Hepatocyte (in vitro differentiated cells): ENCODE measurements at places on chromosomes 5 and 9.

DNA sequence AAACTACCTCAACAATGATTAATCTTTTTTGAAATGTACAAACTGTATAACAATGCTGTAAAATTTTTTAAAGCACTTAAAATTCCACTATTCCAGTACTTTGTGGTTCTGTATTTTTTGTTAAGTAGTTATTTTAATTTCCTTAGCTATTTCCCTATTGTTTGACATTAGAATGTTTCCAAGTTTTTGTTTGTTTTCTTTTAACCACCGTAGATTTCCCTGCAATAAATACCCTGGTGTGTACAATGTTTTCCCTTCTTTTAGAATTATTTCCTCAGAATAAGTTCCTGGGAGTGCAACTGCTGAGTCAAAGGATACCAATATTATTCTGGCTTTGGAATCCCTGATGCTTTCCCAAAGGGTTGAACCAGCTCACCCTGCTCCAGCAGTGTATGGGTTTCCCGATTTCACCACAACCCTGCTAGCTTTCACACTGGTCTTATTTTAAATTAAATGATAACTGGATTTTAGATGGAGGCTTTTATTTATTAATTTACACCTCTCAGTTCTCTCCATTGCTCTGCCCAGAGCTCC is 20.6 kb upstream of the ANGPTL2 start:
- DNase-seq = no peak

DNA sequence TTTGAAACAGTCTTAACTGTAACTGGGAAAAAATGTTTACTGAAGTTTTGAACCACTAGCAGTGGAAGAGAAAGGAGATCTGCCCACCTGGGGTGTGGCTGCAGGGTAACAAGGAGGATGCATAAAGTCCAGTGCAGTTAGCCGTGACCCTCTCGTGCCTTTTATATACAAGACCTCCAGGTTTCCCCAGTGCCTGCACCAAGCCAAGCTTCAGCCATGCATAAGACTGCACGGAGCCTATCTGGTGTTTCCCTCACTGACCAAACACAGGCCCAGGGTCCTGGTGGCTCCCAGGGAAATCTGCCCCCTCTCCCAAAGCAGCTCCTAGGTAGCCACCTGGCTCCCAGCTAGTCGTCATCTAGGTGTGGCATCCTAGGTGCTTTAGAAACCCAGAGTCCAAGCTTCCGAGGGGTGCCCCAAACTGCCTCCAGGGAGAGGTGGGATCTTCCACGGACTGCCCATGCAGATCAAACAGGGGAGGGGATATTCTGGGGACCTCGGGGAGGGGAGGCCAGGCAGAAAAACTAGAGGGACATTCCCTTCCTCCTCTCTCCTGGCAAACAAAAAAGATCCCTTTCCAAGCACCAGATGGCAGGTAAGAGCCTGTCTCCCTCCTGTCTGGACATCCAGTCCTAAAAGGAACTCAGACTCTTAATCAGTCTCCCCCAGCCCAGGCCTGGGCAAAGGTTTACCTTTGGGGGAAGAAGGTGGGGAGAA is 2.7 kb downstream of the SHB start:
- peak; percentile 53 for DNase-seq

- DNase-seq = peak; percentile 88
These were observed 44.3 kb upstream of the SARDH start for GRCh38 chr9:133782157-133783130.

DNA sequence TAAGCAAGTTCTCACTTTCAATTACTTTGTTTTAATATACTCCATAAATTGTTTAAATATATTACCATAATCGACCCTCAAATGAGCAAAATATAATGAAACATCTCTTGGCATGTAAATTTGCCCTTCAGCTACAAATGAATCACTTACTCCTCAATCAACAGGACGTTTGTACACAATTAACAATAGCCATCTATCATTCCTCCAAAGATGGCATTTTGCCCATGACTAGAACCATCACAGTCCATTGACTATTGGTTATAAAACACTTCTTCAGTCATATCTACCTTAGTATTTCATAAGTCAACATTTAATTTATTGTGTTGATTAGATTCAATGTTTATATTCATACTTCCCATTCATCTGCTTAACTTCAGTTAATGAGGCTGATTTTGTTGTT is 127.2 kb downstream of the CTNND2 start:
- no peak for DNase-seq

- no peak for DNase-seq
These were observed 992.1 kb downstream of the MAT2B start for GRCh38 chr5:164497311-164498064.

DNA sequence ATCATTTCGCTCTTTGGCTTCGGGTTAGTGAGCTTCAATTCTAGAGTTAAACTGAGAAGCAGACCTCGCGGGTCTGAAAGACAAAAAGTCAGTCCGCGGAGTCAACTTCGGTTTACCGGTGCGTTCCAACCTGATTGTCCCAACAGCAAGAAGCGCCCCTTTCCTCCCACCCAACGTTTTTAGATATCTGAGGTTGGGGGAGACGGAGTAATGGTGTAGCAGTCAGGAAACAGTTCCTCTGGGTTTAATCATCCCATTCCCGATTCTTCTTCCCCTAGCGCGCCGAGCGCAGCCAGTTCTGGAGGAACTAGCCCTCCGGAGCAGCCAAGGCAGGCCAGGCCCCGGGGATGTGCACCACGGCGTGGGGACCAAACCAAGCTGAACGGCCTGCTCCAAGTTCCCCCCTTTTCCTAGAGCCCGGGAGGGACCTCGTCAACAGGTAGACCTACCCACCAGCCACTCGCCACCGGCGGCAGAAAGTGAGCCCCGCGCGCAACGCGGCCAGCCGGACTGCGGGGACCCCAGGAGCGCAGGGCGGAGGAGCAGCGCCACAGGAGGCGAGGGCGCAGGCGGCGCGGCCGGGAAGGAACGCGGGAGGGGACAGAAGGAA is 622 bp upstream of the ISL1 start:
- DNase-seq = peak; percentile 34

DNA sequence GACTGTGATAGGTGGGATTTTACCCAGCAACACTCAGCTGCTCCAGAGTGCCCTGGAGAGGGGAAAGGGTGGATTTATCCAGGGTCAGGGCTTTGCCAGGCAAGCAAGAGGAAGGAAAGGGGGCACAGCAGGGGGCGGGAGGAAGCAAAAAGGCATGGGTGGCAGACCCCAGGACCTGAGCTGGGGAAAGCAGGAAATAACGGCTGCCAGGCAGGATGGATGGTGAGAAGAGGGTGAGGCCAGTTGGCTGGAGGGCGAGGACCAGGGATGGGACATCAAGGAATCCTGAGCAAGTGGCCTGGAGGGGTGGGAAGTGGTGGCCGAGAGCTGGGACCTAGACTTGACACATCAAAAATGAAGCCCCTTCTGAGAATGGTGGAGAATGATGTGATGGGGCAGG is 64.2 kb downstream of the DUSP1 start:
- no peak for DNase-seq

DNA sequence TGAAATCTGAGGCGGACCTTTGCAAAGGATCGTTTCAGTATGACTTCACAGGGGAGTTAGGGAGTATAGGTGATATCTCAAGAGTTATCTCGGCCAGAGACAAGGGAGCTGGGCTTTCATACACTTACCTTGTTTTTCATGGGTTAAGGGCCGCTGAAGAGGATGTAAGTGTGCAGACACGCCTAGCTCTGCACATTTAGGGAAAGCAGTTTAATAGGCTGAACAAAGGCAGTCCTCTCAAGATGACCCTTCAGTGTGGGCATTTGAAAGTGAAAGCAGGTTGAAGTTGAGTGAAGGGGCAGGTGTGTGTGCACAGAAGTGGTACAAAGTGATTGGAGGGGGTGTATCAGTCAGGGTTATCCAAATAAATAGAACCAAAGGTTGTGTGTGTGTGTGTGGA is 33.1 kb upstream of the PRXL2C start:
- no peak for DNase-seq

GRCh38 chr9:5438301-5439162 is 807 bp upstream of the PLGRKT start:
- peak; percentile 18 for DNase-seq

DNA sequence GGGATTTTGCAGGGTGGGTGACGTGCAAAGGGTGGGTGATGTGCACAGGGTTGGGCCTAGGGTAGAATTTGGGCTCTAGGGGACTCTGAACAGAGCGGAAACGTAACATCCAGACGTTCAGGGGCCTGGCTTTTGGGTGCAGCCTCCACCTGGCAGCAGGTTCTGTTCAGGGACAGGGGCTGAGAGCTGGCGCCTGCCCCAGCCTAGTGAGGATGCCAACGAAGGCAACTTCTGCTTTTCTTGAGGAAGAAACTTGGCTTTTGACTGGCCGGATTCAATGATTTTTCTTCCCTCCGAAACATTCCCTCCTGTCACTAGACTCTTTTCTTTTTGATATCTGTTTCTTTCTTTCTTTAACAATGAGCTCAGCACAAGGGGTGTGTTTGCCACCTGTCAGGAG is 38.6 kb upstream of the SLC6A19 start:
- no peak for DNase-seq

DNA sequence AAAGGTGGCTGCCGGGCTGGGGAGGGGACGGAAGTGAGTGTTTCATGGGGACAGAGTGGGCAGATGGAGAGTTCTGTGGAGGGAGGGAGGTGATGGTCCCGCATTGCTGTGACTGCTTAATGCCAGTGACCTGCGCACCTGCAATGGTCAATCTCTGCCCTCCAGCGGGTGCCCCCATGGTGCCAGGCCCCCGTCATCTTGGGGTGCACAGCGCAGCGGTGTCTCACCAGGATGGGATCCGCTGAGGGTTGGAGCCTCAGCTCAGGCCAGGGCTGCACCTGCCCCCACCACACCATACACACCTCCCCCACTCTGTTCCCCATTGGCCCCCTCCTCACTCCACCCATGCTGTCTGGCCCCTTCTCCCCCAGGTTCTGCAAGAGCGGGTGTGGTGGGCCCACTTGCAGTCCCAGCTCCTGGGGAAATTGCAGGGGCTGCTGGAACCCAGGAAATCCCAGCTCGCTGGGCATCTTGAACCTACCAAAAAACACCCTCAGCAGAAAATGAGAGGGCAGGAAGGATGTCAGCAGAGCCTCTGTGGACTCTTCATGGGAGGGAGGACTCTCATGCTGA is 12.1 kb upstream of the CAMSAP1 start:
- DNase-seq = no peak

DNA sequence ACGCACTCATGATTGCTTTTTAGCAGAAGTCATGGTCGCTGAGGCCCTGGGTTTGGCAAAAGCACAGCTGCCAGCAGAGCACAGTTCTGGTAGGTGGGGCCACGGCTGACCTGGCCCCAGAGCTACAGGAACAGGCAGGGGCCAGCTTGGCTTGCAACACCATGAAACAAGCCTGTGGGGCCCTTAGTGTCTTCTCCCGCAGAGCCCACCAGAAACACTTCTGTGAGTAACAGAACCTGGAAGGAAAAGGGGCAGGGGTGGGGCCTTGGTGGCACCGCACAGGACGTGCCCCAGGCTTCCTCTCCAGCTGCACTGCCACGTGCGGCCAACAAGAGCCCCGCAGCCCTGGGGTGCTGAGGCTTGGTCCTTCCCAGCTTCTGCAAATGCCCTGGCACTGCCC is 4.8 kb downstream of the ASB6 start:
- DNase-seq = no peak

GRCh38 chr5:178279026-178279722 is 46.6 kb upstream of the PHYKPL start:
- no peak for DNase-seq

DNA sequence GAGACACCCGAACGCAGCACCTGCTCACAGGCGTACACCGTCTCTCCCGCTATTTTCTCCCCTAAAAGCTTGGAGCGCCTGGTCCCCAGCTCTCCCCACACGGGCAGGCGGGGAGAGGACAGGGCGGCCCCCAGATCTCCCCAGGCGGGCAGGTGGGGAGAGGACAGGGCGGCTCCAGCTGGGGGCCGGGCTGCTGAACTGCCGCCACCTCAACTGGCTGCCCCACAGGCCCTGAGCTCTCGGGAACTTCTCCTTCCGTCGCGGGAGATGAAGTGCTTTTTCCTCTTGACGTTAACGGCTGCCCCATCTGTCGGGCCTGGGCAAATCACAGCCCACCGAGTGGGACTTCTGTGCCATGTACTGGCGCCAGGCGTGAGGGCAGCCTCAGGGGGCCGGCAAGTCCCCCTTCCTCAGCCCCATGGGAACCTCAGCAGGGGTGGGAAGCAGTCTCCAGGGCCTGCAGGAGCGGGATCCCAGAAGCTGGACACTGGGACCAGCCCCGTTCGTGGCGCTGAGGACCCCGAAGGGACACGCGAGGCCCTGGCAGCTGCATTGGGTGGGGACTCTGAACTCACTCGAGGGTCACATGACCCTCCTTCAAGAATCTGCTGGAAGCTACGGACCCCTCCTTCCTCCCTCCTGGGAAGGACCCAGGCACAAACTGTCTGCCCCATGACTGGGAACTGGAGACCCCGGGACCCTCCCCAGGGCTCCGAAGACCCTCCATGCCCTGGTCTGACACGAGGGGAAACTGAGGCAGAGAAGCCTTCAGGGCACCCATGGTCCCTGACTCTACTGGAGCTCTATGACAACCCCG is 5.7 kb upstream of the EGFL7 start:
- DNase-seq = no peak

GRCh38 chr5:91052977-91053740 is 330.0 kb downstream of the ARRDC3 start:
- DNase-seq = no peak

GRCh38 chr9:132723809-132724208 is 53.5 kb downstream of the GTF3C4 start:
- no peak for DNase-seq

GRCh38 chr5:119028575-119028974 is 40.2 kb upstream of the DTWD2 start:
- no peak for DNase-seq

GRCh38 chr5:107418071-107418470 is 252.7 kb downstream of the EFNA5 start:
- no peak for DNase-seq

DNA sequence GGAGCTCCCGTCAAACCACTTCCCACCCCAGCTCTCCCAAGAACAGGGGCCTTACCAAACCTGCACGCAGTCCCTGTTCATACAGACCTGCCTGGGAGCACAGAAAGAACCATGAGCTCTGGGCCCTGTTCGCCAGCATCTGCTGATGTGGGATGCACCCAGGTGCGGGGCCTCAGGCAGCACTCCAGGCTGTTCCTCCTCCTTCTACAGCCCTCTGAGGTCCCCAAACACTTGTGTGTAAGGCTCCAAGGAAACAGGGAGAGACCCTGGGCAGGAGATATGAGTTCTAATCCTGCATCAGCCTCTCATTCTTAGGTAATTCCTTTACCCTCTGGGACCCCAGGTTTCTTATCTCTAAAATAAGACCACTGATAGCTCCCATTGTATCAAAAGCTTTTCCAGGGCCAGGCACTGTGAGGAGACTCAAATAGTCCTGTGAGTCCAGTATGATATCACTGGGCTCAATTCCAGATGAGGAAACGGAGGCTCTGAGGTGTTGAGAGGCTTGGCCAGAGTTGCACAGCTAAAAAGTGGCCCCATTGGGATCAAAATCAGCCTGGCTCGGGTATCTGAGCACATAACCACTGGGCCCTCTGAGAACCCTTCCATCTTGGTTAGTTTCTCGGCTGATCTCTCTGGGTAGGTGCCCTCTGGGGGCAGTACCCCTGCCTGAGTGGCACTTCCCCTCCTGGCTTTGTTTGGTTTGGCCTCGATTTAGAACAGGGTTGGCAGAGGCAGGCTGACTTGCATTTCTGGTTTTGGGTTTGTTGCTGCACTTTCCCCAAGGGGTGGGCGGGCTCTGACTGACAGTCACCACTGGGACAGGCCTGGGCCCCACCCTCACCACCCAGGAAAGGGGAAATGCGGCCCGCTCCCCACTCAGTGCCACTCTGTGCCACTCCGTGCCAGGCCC is 116.8 kb downstream of the RGS3 start:
- no peak for DNase-seq
